ENCODE measurements at places on chromosomes 11 and 22.

- DNase-seq = no peak
Observed at GRCh38 chr11:20066783-20067156, 93.5 kb downstream of the DBX1 start.

DNA sequence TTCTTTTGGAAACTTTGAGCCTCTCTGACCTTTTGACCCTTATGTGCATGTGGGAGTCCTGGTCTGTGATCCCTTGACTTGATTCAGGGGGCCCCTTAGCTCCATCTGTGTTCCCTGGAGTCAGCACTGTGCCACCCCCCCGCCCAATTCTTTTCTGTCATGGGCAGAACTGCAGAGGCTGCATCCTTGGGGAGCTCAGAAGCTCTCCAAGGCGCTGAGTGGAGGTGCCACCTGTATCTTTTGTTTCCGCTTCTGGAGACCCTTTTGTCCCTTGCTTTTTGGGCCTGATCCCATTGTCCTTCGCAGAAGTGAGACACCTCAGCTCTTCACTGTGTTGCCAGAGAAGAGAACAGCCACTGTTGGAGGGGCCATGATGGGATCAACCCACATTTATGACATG is 2.4 kb upstream of the PACS1 start:
- no peak for DNase-seq

- no peak for DNase-seq
Observed at GRCh38 chr11:66421492-66422205, 814 bp downstream of the NPAS4 start.

- DNase-seq = peak; percentile 94
Observed at GRCh38 chr11:128451652-128452470, 135.5 kb downstream of the ETS1 start.

GRCh38 chr11:102620818-102621561 is 4.1 kb downstream of the MMP20 start:
- no peak for DNase-seq

DNA sequence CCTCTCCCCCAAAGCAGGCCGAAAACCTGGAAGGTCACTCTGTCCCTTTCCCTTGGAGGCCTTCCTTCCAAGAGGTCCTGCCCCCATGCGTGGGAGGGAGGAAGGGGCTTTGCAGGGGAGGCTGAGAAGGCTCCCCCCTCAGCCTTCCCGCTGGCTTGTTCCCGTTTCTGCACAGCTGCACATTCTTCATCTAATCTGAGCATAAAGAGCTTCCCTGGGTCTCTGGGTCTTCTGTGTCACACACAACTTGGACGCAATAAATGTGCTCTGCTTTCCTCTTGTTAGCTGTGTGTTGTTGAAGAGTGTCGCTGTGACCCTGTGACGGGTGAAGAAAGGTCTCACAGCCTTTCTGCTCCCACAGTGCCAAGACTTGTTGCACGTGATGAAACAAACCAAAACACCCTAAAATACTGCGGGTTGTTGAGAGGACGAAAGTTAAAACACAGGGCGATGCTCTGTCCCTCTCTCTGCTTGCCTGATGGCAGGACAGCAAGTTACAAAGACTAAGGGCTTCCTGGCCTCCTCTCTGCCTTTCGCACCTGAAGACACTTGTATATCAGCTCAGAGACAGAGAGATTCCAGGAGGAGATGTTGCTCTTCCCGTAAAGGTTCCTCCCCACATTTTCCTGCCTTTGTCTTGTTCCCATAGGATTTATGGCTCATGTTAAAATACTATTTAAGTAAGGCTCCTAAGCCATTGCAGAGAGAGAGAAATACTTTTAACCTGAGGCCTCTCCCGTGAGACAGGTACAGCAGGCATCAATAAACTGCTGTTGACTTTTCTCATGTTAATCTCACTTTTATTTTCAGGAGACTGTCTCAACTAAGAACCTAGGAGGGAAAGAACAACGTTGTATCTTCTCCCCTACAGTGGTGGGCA is 15.4 kb upstream of the IFITM3 start:
- no peak for DNase-seq

DNA sequence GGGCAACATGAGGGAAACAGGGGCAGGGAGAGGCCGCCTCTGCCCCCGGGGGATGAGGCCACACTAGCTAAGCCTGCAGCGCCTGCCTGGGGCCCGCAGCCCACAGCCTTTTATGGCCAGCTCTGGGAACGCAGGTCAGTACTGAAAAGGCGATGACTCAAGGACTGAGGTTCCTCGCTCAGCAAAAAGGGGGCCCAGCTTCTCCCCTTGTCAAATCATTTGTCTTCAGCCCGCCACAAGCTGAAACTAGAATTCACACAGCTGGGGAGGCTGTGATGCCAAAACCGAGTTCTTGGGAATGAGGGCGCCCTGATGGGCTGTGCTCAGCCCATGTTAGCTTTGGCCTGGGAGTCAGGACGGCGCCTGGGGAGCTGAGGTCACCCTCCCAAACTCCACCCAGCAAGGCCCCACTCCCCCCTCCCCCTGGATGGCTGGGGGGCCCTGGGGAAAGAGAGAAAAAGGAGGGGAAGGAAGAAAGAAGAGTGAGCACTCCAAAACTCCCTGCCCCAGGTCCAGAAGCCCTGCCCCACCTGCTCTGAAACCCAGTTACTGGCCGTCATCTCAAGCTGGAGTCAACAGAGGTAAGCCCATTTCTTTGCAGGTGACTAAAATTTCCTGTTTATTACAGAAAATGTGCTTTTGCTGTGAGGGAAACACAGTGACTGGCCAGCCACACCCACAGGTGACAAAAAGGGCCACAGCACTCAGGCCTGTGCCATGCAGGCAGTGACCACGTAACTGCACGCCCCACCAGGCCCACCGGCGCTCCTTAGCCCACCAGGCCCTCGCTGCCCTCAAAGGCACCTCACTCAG is 13.7 kb downstream of the EHD1 start:
- no peak for DNase-seq

DNA sequence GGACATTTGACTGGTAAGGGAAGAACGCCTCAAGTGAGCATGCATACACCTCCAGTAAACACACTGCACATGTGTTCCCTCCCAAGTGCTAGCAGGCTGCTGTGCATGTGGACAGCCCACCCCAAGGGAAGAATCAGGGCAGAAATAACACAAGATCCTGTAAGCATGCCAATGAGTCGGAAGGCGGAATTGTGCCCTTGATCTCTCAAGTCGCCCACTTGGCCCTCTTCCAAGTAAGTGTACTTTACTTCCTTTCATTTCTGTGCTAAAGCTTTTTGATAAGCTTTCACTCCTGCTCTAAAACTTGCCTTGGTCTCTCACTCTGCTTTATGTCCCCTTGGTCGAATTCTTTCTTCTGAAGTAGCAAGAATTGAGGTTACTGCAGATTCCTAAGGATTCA is 139.6 kb downstream of the TRPC6 start:
- DNase-seq = no peak

- no peak for DNase-seq
Observed at GRCh38 chr11:74937696-74938475, 11.0 kb downstream of the XRRA1 start.

- no peak for DNase-seq
Observed at GRCh38 chr11:1782031-1782590, 18.4 kb upstream of the CTSD start.

- no peak for DNase-seq
Observed at GRCh38 chr22:28670161-28670560, 9.5 kb downstream of the TTC28 start.

DNA sequence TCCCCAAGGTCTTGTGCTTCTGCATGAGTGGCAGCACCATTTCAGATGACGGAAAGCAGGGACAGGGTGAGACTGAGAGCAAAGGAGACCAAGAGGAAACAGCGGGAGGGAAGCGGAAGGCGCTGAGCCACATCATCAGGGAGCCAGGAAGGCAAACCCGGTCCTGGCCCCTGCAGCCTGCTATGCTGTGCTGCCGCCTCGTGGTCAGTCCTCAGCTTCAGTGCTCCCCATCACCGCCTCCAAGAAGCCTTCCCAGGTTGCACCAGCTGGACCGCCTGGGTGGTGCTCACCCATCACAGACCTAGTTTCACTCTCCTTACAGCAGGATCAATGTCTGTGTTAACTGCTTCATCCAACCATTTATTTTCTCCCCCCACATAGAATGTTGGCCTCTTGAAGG is 73.0 kb upstream of the PHF21B start:
- DNase-seq = peak; percentile 40

GRCh38 chr22:39309364-39309861 is 10.0 kb downstream of the RPL3 start:
- DNase-seq = no peak

DNA sequence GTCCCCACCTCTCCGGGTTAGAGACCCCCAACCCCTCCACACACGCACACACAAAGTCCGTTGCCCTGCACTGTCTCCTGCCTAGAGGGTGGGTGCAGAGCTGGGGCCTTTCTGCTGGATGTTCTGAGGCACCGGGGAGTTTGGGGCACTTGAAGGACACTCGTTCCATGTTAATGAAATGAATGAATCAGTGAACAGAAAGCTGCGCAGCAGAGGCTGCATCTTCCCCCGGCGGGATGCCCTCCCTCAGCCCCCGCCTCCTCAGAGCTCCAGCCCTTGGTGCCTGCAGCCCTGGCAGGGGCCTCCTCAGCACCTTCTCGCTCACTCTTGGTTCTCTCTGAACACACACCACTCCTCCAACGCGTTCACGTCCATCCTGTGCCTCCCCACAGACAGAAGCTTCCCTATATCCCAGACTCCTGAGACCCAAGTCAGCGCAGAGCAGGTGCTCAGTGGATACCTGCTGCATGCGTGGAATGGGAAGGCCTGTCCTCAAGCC is 611.9 kb downstream of the TBC1D22A start:
- DNase-seq = no peak

DNA sequence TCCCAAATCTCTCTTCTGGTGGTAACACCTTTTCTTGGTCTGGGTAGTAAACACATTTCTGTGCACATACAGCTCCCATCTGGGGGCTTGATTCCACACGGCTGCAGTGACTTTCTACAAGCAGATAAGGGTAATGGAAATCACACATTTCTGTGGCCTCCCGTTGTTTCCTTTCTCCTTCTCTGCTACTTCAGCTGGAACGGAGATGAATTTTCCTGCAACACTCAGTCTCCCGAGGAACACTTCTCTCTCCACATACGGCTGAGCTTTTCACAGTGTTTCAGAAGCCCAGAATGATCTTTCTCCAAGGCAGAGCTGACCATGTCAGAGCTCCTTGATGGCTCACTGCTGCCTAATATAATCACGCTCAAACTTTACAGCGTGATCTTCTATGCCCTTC is 364.3 kb upstream of the NARS2 start:
- no peak for DNase-seq

All from SHP77 (cell line).